Right lobe of liver (tissue), 6 donors: ENCODE measurements at places on chromosomes 1 and 21. TPM values are rescaled to one million over a fixed set of nuclear protein-coding genes. Genes with fewer than 3 reads are reported as not detected.
A peak's percentile ranks its signal among the peaks of the same experiment; 100 is the strongest.

DNA sequence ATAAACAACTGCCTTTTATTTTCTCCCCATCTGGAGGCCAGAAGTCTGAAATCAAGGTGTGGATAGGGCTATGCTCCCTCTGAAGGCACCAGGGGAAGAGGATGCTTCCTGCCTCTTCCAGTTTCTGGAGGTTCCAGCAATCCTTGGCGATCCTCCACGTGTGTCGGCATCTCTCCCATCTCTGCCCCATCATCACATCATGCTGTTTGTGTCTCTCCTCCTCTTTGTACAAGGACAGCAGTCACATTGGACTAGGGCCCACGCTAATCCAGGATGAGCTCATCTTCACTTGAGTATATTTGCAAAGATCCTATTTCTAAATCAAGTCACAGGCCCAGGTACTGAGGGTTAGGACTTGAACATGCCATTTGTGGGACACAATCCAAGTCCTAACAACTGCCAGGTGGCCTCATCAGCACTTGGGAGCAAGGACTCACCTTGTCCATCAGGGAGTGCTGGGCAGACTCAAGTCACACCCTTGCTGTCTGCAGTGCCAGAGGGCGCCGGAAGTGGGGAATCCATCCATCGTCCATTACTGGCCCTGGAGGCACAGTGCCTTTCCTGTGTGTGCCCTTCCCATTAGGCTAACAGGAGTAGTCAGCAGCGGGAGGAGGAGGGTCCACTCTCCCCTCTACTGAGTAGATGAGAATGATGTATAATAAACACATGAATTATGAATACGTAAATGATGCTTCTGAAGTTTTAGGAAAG is 185.4 kb upstream of the AJAP1 start:
- H3K27me3 ChIP-seq: no peaks in the 10 kb centered on the region
- no peaks in the 10 kb centered on the region for H3K36me3 ChIP-seq
- no peak overlapping the region for H3K4me3 ChIP-seq
- H3K27ac ChIP-seq: no peak overlapping the region

- H3K27ac ChIP-seq: no peak overlapping the region
- no peak for DNase-seq
- no peak overlapping the region for H3K4me3 ChIP-seq
- H3K4me1 ChIP-seq: no peaks in the 10 kb centered on the region
- H3K36me3 ChIP-seq: no peaks in the 10 kb centered on the region
Observed at GRCh38 chr21:20330652-20331051, 667.6 kb upstream of the NCAM2 start.

DNA sequence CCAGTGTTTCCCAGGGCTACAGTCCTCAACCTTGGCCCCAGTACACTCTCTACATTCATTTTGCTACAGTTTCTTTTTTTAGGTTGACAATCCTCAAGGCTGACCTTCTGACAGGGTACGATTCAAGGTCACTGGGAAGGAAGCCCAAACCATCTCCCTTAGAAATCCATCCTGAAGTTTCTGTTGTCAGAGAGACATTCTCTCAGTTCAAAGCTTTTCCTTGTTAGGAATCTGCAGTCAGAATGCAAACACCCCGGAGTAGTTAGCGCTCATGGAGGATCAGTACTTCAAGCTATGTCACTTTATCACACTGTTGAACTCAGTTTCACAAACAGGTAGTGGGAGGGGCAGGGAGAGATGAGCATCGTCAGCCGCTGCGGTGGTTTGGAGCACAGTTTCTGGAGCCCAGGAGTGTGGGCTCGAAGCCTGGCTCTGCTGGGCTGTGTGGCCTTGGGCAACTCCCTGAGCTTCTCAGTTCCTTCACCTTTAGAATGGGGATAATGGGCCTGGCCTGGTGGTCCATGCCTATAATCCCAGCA is 4.2 kb downstream of the SLC2A5 start:
- no peak overlapping the region for H3K27ac ChIP-seq
- H3K4me1 ChIP-seq: no peaks in the 10 kb centered on the region
- H3K36me3 ChIP-seq: no peaks in the 10 kb centered on the region
- DNase-seq: no peak
- no peak overlapping the region for H3K4me3 ChIP-seq

DNA sequence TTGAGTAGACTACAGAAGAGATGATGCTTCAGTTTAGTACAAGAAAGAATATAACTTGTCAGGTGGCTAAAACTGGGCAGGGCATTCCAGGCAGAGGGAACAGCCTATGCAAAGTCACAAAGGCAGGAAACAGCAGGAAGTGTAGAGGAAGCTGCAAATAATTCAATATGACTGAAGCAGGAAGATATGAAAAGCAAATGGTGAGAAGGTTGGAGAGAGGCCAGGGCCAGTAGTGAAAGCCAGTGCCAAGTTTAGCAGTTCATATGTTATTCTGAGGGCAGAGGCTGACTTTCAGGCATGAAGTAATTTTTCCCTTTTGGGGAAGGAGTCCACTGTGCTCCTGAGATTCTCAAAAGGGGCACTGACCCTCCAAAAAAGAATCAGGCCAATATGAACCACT is 8.0 kb upstream of the YBX1 start:
- DNase-seq: no peak
- H3K27me3 ChIP-seq: no peaks in the 10 kb centered on the region
- no peak overlapping the region for H3K4me3 ChIP-seq
- peaks cover 5% of the 10 kb centered on the region for H3K4me1 ChIP-seq

- H3K4me1 ChIP-seq: peaks cover 35% of the 10 kb centered on the region
- peak overlapping the region; percentile 89 for H3K27ac ChIP-seq
- no peak for DNase-seq
- no peaks in the 10 kb centered on the region for H3K36me3 ChIP-seq
Observed at GRCh38 chr1:85275701-85276214, 674 bp downstream of the BCL10 start.

- H3K4me1 ChIP-seq: no peaks in the 10 kb centered on the region
- H3K27ac ChIP-seq: no peak overlapping the region
- DNase-seq: no peak
- no peak overlapping the region for H3K4me3 ChIP-seq
- H3K36me3 ChIP-seq: no peaks in the 10 kb centered on the region
Observed at GRCh38 chr1:194442901-194443575, 1256.6 kb upstream of the B3GALT2 start.

GRCh38 chr21:33696465-33696864 is 54.2 kb downstream of the ITSN1 start:
- no peaks in the 10 kb centered on the region for H3K36me3 ChIP-seq
- H3K4me1 ChIP-seq: no peaks in the 10 kb centered on the region
- H3K27me3 ChIP-seq: no peaks in the 10 kb centered on the region
- no peak for DNase-seq

DNA sequence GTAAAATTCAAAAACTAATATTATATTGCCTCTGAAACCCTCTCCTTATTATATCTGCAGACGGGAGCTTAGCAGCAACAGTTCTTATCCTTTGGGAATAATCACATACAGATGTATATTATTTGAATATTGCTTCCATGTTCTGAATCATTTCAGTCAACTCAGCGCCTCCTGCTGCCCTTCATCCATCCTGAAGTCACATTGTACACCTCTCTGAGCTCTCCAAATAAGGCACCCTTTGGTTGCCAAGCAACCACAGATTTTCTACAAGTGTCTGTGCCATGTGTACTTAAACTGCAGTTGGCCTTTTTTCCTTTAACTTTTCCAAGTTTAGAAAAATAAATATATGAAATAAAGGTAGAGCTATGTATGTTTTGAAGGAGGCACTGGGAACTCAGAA is 384.3 kb downstream of the LRRIQ3 start:
- H3K27me3 ChIP-seq: no peaks in the 10 kb centered on the region
- DNase-seq: no peak
- no peaks in the 10 kb centered on the region for H3K4me1 ChIP-seq

DNA sequence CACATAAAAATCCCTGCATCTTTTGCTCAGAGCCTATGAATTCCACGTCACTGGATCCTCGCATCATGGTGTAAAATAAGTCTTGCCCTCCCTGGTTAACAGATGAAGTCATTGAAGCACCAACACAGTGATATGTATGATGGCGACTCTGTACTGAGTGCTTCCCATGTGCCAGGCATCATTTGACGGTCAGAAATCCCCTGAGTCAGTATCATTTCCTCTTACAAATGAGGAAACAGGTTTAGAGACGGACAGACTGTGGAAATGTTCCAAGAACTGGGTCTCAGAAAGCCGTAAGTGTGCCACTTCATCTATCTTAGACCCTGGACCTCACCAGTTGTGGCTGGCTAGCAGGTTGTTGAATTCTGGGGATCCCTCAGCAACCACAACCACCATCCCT is 5.1 kb upstream of the OLFML2B start:
- no peaks in the 10 kb centered on the region for H3K4me1 ChIP-seq
- no peaks in the 10 kb centered on the region for H3K27me3 ChIP-seq
- no peaks in the 10 kb centered on the region for H3K36me3 ChIP-seq
- no peak overlapping the region for H3K4me3 ChIP-seq
- no peak for DNase-seq
- H3K27ac ChIP-seq: no peak overlapping the region

- H3K27me3 ChIP-seq: no peaks in the 10 kb centered on the region
- H3K36me3 ChIP-seq: no peaks in the 10 kb centered on the region
- H3K27ac ChIP-seq: no peak overlapping the region
- no peaks in the 10 kb centered on the region for H3K4me1 ChIP-seq
- DNase-seq: no peak
Observed at GRCh38 chr1:239817276-239817675, 274.4 kb upstream of the FMN2 start.

DNA sequence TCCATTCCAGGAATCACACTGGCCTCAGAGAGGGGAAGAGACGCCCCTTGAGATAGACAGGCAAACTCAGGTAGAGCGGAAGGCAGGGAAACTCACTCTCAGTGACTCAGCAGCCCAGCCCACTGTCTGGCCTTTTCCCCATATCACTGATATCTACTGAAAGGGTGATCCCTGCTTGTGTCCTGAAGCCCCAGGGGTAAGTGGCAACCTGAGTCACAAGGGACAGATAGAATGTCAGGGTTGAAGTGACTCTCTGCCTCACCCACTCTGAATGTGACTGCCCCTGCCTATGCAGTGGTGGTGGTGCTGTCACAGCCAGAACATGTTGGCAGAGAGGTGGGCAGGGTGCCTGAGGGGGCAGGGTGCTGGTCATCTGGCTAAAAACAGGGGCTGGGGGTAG is 157.5 kb upstream of the FGGY start:
- H3K27me3 ChIP-seq: no peaks in the 10 kb centered on the region
- DNase-seq: no peak
- no peaks in the 10 kb centered on the region for H3K4me1 ChIP-seq
- H3K27ac ChIP-seq: no peak overlapping the region

DNA sequence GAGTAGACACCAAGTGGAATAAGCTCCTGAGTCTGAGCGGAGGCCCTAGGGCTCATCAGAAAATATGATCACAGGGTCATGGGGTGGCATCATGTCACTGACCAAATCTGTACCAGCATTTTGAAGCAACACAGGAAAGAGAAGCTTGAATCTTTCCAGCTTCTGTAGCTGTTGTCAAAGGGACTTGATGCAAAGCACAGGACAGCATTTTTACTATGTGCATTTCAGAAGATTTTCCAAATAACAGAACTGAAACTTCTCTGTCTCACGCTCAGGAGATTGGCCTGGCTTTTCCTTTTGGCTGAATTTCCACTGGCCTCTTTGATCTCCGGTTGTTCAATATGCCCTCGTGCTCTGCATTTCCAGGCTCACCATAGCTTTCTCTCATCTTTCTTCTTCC is 127.2 kb upstream of the ATP1B1 start:
- DNase-seq: no peak
- no peaks in the 10 kb centered on the region for H3K4me1 ChIP-seq
- H3K27me3 ChIP-seq: no peaks in the 10 kb centered on the region
- H3K27ac ChIP-seq: no peak overlapping the region
- no peaks in the 10 kb centered on the region for H3K36me3 ChIP-seq

- DNase-seq: no peak
- no peak overlapping the region for H3K4me3 ChIP-seq
- no peak overlapping the region for H3K27ac ChIP-seq
- H3K4me1 ChIP-seq: no peaks in the 10 kb centered on the region
Observed at GRCh38 chr21:38614558-38614957, 116.3 kb upstream of the ERG start.

DNA sequence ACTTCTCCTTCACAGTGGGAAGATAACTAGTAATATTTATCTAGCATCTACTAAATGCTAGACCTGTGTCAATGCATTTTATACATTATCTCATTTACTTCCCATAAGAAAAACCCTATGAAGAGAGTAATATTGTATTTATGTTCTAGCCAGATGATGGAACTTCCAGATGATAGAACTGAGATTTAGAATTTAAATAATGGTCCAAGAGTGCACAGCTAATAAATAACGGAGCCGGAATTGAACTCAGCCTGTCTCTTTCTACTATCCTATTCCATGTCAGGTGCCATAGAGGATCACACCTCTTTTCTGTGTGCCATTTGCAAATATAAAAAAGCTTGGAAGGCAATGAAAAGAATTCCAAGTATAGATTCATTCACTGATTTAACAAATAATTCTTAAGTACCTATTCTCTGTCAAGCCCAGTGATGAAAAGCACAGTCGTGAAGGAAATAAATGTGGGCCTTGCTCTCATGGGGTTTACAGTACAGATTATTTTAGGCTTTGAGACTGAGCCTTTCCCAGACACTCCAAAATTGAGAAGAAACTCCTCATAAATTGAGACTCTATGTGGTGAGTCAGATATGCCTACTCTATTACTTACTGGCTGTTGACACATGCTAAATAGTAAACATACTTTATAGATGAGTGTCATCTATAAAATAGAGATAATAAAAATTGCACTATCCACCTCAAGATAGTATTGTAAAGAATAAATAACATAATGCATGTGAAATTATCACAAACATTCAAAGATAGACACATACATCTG is 378.0 kb upstream of the PRMT6 start:
- no peak for DNase-seq
- H3K27ac ChIP-seq: no peak overlapping the region
- no peaks in the 10 kb centered on the region for H3K36me3 ChIP-seq

- H3K27me3 ChIP-seq: no peaks in the 10 kb centered on the region
- no peak overlapping the region for H3K27ac ChIP-seq
- no peak for DNase-seq
- no peak overlapping the region for H3K4me3 ChIP-seq
- peaks cover 5% of the 10 kb centered on the region for H3K4me1 ChIP-seq
Observed at GRCh38 chr1:59026472-59026948, 242.7 kb upstream of the JUN start.

- H3K36me3 ChIP-seq: no peaks in the 10 kb centered on the region
- no peak overlapping the region for H3K4me3 ChIP-seq
- no peaks in the 10 kb centered on the region for H3K4me1 ChIP-seq
- no peak for DNase-seq
- H3K27me3 ChIP-seq: no peaks in the 10 kb centered on the region
Observed at GRCh38 chr1:164569866-164570265, 10.9 kb downstream of the PBX1 start.

Gene ERVH48-1
- total RNA-seq: not detected

Gene GUCA2A
- total RNA-seq: not detected

Gene CYP4X1
- total RNA-seq: 1.2 TPM

Gene KRTAP19-1
- not detected for total RNA-seq

Gene PLA2G5
- 4.8 TPM for total RNA-seq

Gene C1orf116
- 0.42 TPM for total RNA-seq

Gene OSCP1
- total RNA-seq: 0.40 TPM

Gene NECTIN4
- not detected for total RNA-seq

Gene ATF6
- total RNA-seq: 17.0 TPM

Gene DNASE2B
- not detected for total RNA-seq

Gene SLFNL1
- total RNA-seq: not detected
